ENCODE measurements at places on chromosomes 2 and 18. TPM values are rescaled to one million over a fixed set of nuclear protein-coding genes. Genes with fewer than 3 reads are reported as not detected.

LRRTM1 gene
- total RNA-seq = not detected

- peak; percentile 55 for DNase-seq
Observed at GRCh38 chr18:57627488-57627887, 5.9 kb upstream of the NARS1 start.

GRCh38 chr2:28471214-28471613 is 24.6 kb upstream of the PLB1 start:
- DNase-seq = no peak

DNA sequence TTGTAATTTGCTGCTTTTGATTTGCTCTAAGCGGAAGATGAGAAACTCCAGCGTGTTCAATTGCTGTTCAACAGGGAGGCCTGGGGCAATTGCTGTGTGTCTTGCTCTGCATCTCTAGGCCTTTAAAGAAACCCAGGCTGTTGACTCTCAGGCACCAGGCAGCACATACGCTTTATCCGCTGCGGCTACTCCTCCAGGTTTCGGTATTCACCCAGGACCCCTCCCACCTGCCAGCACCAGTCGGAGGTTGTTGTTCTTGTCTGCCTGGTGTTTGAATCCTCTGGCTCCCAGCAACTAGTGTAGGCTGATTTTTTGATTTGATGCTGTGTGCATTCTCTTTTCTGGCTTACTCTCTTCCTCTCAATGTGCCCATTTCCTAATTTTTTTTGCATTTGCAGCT is 383.1 kb downstream of the TSN start:
- DNase-seq = no peak

GRCh38 chr2:211823886-211824479 is 714.6 kb downstream of the ERBB4 start:
- DNase-seq = no peak

GRCh38 chr2:148602885-148603561 is 41.5 kb upstream of the EPC2 start:
- no peak for DNase-seq

DNA sequence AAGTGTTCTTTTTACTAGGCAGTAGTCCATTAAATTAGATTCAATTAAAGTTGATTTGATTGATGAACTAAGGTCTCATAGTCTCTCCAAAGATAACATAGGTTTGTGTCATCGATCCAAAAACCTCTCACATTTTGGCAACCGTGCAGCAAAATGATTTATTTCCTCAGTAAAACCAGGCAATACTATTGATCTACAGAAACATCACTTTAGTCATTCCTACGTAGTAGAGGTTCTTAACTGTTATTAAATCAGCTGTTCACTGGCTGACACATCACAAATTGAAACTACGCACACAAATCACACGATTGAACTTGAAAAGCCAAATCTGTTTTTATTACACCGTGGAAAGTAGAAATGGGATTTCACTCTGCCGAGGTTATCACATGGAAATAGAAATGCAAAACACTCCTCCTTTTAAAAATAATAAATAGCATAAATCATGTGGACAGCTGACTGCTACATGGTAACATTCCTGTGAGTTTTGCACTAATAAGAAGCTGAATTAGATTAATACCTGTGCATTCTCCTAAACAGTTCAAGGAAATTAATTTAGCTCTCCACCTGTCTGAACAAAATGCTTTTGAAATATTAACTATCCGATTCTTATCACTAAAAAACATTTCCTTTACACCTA is 262.5 kb downstream of the CDH20 start:
- DNase-seq = no peak

DNA sequence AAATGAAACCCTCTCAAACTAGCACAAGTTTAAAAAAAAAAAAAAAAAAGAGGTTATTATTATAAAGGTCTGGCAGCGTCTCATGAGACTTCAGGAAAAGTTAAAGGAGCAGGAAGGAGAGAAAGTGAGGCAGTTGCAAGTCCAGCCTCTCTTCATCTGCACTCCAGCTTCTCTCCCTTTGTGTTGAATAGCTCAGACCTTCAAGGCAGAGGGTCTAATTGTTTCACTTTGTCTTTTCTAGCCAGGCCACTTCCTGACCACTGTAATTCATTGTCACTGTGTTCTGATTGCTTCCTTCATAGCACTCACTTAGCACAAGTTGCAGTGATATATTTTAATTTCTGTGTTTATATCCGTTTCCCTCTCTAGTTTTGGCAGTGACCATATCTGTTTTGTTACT is 99.9 kb downstream of the SPATS2L start:
- peak; percentile 34 for DNase-seq

Measured in Daoy (cell line).